ENCODE measurements at places on chromosomes 1 and 21. TPM values are rescaled to one million over a fixed set of nuclear protein-coding genes. Genes with fewer than 3 reads are reported as not detected.

DNA sequence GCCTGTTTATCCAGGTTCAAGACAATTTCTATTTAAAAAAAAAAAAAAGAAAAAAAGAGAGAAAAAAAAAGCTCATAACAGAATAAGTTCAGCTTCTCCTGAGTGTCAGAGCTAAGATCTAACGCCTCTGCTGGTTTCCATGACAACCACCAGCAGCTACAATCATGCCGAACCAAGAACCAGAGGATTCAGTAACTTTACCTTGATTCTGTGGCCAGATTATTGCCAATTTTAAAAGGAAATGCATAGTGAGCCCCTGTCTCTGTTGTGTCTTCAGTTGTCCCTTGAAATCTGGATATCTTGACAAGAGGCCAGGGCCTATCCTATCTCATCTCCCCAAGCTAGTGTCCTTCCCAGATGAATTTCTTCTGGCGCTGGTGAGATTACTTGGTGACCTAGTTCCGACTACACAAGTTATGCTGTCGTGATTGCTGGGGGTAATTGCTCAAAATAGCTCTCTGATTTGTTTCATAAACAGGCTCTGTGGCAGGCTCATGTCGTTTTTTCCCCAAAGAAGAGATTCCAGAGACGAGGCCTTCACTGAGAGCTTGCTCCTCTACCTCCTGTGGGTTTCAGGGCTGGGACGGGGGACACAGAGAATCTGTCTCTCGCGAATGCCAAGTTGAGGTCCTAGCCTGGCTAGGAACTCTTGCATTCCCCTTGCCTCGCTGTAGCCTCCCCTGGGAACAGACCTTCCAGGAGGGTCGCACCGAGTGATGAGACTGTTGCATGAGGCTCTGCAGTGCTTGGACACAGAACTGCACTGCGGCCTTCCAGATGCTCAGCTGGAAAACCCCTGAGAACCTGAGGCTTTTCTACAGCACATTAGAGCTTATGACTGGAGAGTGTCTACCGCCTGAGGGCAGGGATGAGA, 32.4 kb upstream of the SCCPDH start:
- no peak for DNase-seq

DNA sequence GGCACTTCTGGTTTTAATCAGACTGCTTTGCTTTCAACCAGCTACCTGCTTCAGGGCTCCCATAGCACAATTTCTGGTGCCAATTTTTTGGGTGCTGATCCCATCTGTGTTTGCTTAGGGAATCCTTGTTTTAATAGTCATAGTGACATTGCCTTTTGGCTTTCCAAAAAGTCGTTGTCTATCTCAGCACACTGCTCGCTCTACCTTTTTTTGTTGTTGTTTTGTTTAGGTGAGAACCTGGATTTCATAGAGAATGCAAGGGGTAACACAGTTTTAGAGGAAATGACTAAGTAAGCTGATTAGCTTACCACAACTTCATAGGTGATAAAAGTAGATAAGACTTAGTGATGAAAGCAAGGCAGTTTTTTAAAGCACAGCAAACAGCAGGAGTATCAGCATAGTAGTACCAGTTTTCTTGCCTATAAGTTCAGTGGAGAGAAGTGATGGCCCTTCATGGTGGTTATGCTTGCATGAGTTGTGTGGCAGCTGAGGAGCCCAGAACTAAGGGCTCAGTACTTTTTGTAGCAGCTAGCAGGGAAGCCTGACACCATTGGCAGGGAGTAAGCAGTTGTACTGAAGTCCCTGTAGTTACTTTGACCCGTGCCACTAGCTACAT, 31.3 kb downstream of the NEK7 start:
- no peak for DNase-seq

GRCh38 chr1:86064899-86065298, 91.7 kb downstream of the COL24A1 start:
- no peak for DNase-seq

GRCh38 chr1:192573499-192573898, 2.1 kb upstream of the RGS1 start:
- no peak for DNase-seq

GRCh38 chr1:43302201-43302600, 1.4 kb downstream of the TIE1 start:
- DNase-seq = no peak

The EFNA3 gene
- total RNA-seq = 3.2 TPM

The NR1I3 gene
- not detected for total RNA-seq
